ENCODE measurements at places on chromosomes 1 and 21. TPM values are rescaled to one million over a fixed set of nuclear protein-coding genes. Genes with fewer than 3 reads are reported as not detected.

COX20 gene
- 52.6 TPM for polyA plus RNA-seq

- no peak for DNase-seq
These were observed 1.1 kb upstream of the EPHA2 start for GRCh38 chr1:16156848-16157495.

CTTNBP2NL gene
- polyA plus RNA-seq, result not detected

DNA sequence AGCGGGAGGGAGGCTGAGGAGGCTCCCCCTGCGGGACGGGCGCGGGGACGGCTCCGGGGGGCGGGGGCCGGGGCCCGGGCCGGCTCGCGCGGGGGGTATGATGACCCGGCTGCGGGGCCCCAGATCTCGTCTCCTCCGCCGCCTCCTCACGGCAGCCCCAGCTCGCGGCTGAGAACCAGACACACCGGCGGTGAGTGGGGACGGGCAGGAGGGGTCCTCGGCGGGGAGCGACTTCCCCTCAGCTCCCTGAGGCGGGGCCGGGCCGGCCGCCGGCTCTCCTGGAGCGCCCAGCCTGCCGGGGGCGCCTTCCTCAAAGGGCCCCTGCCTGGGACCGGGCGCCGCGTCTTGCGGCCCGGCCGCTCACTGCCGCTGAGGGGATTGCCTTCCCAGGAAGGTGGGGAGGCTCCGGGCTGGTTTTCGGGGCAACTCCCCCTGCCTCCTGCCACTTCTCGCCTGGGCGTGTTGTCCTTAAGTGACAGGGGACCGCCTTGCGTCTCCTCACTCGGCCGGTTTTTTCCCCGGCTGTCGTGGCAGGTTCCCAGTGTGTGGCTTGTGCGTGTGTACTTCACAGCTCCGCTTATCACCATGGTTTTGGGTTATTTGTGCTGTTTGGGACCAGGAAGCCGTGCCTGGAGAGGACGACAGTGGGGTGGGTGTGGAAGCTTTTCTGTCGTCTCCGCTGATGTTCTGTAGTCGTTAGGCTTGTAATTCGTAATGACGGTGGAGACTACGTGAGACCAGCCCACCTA is 800 bp downstream of the HIPK1 start:
- DNase-seq, result peak; percentile 77

KIAA0040 gene
- 32.5 TPM for polyA plus RNA-seq

DNA sequence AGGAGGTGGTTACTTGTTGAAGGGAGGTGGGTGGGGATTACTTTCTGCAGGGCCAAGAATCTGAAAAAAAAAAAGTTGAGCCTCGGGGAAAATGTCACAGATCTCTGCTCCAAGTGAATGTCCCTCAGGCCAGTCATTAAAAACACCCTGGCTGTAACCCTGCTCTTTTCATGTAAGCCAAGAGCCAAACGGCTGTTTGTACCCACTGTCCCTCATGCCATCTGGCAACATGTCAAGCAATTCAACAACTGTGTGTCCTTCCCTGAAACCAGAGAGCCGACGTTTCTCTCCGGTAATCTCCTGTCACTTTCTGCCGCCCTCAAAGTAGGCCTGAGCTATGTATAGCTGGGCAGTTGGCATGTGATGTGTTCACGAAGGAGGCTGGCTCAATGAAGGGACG is 14.7 kb downstream of the CASQ2 start:
- DNase-seq, result no peak

- DNase-seq, result no peak
These were observed 168.9 kb upstream of the KAZN start for GRCh38 chr1:14429577-14429976.

HPDL gene
- polyA plus RNA-seq, result 0.47 TPM

GRCh38 chr1:203039609-203040512 is 13.6 kb downstream of the PPFIA4 start:
- no peak for DNase-seq

DNA sequence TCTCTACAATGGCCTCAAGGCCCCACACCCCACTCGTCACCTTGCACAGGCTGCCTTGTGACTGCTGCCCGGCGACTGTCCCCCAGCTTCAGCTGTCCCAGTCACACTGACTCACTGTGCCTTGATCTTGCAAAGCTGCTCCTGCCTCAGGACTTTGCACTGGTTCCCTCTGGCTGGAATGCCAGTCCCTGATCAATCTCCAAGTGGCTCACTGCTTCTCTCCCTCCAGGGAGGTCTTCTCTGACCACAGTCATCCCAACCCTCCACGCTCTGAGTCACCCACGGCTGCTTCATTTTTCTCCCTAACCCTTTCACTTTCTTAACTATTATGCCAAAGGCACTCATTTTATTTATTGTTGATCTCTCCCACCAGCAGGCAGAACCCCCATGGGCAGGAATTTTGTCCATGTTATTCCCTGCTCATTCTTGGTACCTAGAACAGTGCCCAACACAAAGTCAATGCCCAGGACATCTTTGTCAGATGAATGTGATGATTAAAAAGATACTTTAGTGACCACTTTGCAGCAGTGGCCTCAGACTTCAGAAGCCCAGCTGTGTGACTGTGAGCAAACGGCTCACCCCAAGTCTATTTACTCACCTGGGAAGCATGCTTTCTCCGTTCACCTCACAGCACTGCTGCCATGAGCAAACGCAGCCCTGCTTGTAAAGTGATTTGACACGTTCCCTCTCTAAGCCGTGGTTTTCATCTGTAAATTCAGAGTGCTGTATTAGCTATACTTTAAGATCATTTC is 53.4 kb downstream of the ZBTB18 start:
- DNase-seq, result no peak

HCRTR1 gene
- polyA plus RNA-seq, result not detected

OLFML3 gene
- polyA plus RNA-seq, result not detected

- no peak for DNase-seq
These were observed 6.8 kb upstream of the OTUD7B start for GRCh38 chr1:150017206-150017750.

DIO1 gene
- not detected for polyA plus RNA-seq

LEFTY1 gene
- not detected for polyA plus RNA-seq

- no peak for DNase-seq
These were observed 27.8 kb upstream of the RAP1GAP start for GRCh38 chr1:21696931-21697330.

GRCh38 chr1:59007820-59008598 is 224.2 kb upstream of the JUN start:
- DNase-seq, result no peak

SPRR4 gene
- not detected for polyA plus RNA-seq

DNA sequence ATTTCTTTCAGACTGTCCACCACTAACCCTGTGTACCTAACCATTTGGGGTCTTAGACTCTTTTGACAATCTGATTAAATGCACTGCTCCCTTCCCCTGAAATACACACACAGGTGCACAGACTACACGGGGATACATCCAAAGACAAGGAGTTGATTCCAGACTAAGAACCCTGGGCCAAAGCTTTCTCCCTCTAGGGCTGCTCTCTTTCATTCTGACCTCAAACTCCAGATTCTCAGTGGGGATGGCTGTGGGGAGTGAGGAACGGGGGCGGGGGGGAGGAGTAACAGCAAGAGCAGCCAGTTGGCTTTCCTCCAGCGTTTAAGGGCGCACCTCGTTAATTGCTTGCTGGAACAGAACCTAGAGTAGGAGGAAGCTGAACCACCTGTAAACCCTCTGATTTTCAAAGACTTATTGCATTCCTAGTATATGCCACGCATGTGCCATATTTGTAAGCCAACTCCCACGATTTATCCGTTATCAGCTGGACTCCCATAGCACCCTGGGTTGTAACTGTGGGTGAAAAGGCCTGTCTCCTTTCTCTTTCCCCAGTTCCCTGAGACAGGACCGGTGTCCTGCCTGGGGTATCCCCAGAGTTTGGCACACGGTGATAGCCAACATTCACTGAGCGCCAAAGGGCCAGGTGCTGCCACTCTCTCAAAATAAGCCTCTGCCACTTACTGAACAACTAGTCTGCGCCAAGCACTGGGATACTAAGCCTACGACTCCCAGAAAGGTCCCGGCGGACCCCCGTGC is 920 bp downstream of the MTHFR start:
- DNase-seq, result no peak

- DNase-seq, result no peak
These were observed 25.0 kb upstream of the DDX59 start for GRCh38 chr1:200694738-200695137.

GRCh38 chr1:55669293-55669692 is 454.1 kb upstream of the USP24 start:
- no peak for DNase-seq

- no peak for DNase-seq
These were observed 601.1 kb downstream of the USP25 start for GRCh38 chr21:16330908-16331268.

DNA sequence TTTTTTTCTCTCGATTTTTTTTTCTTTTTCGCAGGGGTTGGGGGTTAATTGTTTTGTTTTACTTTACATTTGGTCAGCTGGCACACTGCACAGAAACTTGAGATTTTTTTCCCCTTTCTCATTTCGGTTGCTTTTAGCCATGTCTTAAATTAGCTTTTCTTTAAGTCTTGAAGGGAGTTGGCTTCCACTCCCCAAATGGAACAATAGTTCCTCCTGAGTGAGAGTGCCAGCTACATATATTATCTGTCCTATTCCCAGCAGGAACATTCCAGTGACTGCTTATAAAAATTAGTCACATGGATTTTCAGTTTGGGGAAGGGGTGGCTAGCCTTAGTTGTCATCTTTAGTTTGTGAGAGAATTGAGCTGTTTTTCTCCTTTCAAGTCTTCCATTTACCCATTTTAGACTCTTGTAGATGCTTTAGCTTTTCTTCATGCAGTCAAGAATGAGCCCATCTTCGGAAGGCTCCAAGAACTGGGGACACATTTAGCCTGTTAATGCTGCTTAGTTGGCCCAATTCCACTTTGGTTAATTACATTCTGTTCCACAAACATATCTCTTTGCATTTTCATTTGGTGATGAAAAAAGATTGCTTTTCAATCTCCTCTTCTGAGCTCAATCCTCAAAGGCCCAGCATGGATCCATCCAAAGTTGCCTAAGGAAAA is 510.1 kb upstream of the CXADR start:
- no peak for DNase-seq

GRCh38 chr1:70504176-70504820 is 93.2 kb downstream of the CTH start:
- no peak for DNase-seq

DNA sequence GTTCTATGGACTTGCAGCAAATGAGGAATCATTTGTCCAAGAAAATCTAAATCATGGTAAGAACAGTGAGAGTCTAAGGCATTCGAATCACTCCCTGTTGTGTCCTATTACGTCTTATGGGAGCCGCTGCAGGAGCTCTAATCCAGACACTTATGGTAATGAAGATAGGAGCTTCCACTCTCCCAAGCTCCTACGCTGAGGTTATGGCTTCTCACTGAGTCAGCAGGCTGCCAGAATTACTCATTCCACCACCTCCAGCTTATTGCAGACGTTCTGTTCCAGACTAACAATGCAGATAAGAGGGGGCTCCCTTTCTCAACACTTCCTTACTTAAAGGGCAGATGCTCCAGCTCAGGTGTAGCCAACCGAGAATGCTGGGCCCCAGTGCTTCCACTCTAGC is 212.6 kb downstream of the GREM2 start:
- no peak for DNase-seq

ADGRL2 gene
- not detected for polyA plus RNA-seq

DNA sequence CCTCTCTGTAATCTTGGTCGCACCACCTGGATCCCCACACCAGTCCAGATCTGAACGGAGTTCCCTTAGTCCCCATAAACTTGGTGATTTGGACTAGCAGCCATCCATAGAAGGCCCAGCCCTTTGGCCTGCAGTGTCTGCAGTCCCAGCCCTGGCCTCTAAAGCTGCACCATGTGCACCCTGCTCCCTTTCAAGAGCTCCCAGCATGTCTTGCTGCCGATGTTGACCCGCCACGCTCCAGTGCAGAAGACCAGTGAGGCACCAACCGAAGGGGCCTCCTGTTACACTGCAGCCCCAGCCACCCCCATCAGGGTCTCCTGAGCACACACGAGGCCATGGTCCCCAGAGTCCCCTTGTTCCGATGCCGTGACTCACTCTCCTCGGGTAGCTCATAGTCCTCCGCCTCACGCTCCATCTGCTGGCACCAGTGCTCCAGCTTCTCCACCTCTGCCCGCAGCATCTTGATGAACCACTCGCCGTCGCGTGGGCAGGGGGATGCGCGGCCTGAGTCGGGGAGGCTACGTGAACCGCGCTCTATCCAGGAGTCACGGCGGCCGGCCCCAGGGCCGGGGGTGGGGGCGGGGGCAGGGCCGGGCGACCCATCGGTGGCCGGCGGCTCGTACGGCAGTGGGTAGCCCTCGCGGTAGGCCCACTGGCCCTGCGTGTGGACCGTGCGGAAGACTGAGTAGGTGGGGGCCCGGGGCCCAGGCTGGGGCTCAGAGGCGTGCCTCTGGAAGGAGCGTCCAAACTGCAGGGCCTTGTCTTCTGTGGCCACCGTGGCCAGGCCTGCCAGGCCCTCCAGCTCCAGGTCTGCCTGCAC is 8.9 kb upstream of the SMIM12 start:
- no peak for DNase-seq

DNA sequence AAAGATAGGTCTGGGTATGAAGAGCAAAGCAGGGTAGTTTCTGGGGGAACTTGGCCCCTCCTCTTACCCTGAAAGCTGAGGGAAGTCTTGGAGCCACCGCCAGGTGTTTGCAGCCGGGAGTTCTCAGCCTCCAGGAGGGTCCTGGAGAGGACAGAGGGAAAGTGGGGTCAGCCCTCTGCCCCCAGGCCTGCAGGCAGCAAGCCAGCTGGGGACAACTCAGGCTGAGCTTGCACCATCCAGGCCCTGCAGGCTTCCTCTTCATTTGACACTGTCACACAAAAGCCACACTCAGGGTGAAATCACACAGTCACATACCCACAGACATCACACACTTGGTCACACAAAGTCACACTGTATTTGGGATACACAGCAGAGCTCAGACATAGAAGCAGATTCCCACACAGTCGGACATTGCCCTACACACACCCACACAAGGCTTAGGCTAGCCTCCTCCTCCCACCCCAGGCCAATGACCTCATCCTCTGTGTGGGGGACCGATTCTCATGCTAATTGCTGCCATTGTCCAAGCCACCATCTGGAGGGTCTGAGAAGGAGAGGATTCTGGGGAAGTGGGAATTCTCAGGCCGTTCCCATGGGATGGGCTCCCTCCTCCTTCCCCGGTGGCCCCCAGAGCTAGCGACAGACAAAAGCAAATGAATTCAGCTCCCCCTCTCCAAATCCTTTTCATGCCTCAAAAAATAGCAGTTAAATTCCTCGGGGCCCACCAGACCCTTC is 3.7 kb downstream of the NES start:
- no peak for DNase-seq

KCNAB2 gene
- polyA plus RNA-seq, result 17.8 TPM

DNA sequence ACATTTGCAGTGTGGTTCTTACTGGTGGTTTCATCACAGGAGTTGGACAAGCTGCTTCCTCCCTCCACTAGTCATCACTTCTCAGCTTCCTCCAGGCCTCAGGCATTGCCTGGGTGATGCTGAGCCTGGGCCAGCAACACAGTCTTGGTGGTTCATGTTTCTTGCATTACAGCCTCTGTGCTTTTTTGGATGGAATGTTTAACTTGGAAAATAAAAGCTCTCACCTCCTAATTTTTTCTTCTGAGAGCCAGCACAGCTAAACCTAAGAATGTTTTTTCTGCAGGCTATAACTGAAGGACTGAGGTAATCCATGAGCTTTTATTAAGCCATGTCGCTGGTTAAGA is 66.1 kb upstream of the RHOU start:
- no peak for DNase-seq

GBP6 gene
- not detected for polyA plus RNA-seq

Measured in naive thymus-derived CD8-positive, alpha-beta T cell (primary cell).